ENCODE measurements at places on chromosomes 4 and X.

DNA sequence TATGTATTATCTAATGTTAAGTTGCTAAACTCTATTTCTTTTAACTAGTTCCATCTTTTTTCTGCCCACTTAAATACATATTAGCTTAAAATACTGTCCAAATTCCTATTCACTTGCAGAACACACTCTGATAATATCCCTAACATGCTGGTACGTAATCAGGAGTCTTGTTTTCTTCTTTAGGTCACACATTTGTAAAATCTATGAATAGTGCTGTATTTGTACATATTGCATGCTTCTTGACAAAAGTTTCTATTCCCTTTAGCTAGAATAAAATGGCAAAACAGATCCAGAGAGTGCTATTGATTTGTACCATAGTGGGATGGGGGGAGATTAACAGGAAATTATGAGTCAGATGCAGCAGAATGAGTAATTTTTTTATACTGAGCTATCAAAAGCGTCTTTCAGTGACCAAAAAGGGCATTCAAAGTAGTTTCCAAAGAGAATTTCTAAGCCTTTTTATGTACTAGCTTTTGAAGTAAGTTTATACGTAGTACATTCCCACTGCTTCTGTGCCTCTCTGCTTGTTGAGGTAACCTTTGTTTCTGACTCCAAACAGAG, 126.5 kb downstream of the PTPN13 start:
- no peak for DNase-seq

DNA sequence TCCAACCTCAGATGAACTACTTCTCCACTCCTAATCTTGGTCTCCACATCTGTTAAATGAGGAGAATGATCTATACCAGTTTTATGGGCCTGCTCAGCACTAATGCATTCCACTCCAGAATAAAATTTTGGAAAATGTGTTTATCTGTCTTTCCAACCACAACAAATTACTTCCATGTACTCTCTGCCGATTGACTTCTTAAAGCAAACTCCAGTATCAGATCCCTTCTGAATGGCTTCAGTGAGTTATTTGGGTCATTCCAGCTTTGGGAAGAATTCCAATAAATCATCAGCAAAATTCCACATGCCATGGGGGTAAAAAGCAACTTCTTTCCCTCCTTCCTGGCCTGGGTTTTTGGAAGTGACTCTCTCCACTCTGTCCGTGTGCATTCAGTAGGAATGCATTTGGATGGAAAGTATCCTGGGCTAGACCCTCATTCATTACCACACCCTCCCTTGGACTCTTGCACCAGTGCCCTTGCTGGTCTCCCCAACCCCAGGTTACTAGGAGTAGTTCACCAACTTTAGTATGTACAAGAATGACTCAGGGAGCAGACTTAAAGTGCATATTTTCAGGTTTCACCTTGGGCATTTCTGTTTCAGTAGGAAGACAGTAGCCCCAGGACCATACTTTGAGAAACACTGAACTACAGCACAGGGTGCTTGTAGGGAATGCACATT, 15.4 kb upstream of the ADH6 start:
- no peak for DNase-seq

GRCh38 chrX:9320940-9321339, 143.9 kb upstream of the TBL1X start:
- no peak for DNase-seq

DNA sequence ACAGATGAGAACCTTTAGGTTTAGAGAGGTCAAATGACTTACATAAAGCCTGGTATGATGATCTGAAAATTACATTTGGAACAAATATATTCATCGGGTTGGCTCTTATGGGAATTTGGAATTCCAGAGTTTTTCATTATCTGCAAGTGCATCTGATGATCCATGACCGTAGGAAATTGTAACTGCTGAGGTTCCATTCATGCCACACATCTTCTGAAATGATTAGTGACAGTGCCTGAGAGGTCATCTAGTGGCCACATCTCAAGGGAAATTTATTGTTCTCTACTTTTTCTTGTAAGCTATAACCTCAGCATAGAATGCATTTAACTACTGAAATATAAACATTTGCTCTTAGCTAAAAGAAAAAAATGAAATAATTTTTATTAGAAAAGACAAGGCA, 105.8 kb upstream of the NWD2 start:
- no peak for DNase-seq

- no peak for DNase-seq
Measured at GRCh38 chrX:68345025-68345424, 88.3 kb downstream of the OPHN1 start.

All from SHP77 treated with DMSO at 0.1 percent for 48 hours (cell line).